ENCODE measurements at places on chromosomes 2 and 18.

DNA sequence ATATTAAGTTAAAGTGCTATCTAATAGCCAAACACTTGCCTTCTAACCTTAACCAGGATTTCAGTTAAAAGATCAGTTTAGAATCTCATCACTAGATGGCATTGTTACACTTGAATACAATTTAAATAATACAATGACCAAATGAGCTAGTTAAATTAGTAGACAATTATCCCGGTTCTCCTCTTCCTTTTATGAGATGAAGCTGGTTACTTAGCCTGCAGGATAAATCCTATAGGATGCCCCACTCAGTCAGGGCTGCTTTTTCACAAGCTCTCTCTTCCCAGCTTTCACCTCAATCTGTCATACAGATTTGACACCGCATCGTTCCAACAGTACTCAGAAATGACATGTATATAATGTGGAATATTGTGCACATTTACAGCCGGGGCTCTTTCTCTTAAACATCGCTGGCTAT is 678.8 kb downstream of the KCNJ3 start:
- peak; percentile 50 for DNase-seq

DNA sequence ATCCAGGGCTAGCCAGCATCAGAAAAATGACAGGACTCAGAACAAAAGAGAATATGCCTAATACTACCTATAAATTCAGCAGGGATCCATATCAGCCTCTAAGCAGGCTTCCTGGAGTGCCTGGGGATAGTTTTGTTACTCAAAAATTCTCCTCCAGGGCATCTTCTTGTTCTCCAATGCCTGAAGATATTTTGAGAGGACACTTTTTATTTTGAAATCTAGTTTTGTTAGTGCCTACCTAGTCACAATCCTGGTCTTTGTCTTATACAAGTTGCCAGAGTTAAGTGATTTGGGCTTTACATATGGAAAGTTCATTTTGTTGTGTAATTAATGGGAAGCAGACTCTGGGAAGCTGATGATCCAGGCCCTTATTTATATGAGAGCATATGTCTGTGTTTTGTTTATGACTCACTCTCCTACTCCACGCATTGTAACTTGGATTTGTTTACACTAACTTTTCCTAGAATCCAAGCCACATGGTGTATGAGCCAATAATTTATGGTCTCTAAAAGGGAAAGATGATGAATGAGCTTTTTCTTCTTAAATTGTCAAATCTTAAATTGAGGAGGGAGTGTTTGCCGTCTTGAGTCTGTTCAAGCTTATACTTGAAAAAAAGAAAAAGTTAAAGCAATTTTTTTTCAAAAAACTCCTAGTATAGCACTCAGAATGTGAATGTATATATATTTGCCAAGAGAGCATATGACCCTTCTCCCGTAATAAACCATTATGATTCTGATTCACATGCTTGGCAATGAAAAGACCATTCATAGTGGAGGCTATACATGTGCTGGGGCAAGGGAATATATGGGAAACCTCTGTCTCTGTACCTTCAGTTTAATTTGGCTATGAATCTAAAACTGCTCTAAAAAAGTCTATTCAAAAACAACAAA is 370.3 kb downstream of the SETBP1 start:
- peak; percentile 97 for DNase-seq

DNA sequence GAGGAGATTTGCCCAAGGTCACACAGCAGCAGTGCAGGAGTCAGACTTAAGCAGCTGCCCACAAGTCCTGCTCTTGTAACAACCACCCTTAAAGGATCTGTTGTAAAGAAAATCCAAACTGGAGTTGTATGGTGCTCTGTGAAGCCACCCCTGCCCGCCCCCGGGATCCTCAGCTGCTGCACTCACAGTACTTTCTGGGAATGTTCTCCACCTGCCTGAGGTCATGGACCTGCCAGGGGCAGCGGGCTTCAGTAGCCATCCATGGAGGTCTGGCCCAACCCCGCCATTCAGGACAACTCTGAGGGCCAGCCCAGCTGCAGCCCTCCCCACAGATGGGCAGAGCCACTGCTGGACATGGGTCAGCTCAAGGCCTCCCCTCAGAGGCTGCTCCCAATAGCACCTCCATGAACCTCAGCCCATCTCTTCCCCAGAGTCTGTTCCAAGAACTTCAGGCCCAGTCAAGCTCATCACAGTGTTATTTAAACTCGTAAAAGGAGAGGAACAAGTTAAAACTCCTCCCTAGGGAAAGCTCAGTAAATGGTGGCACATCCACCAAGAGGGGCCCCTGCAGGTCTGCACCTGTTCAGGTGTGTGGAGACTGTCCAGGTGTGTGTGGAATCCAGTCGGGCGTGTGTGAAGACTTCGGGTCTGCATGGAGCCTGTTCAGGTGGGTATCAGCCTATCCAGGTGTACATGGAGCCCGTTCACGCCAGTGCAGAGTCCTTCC is 39.4 kb upstream of the GPC1 start:
- DNase-seq: no peak

DNA sequence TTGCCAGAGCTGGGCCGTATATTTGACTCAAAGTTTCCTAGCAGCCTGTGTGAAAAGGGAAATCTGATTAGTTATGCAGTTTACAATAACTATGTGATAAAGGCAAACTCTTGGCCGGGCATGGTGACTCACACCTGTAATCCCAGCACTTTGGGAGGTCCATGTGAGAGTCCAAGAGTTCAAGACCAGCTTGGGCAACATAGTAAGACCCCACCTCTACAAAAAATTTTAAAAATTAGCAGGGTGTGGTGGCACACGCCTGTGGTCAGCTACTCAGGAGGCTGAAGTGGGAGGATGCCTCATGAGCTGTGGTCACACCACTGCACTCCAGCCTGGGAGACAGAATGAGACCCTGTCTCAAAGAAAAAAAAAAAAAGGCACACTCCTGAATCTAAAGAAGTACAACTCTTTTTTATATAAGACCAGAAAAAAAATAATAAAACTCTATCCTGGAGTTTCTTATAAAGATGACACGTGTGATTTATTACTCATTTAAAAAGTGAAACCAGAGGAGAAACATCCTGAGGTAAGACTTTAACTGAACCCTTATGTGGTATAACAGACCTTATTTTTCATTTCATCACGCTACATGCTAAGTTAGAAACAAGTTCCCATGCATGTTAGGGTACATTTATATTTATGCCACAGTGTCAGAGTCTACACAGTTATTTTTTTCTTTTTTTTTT is 32.6 kb upstream of the KCMF1 start:
- peak; percentile 38 for DNase-seq

DNA sequence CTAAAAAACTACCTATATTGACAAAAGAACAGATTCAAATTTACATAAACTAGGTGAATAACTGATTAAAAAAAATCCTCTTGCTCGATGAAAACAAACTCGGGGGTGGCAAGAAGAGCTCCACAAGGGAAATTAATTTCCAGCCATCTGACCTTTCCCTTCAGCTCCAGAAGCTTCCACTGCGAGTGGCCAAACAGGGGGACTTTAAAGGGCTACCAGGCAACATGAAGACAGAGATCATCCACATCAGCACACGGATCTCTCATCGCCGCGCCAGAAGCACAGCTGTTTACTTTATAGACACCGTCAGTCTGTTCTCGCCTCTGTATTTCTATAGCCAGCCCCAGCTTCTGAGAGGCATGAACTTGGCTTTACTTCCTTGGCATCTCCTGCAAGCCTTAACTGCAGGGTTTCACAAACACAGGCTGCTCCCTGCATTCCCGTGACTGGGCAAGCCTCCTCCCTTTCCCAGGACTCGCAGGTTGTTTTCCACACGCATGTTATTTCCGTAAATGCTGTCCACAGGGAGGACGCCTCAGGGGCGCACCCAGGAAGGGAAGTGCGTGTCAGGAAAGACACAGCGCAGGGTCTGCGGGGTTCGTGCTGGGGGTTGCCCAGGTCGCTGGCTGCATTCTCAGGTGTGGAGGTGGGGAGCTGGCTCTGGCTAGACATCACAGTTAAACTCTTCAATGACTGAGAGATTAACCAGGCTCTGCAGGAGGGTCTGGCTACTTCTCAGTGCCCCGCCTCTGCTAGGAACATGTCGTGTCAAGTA is 85.0 kb downstream of the USP40 start:
- no peak for DNase-seq

DNA sequence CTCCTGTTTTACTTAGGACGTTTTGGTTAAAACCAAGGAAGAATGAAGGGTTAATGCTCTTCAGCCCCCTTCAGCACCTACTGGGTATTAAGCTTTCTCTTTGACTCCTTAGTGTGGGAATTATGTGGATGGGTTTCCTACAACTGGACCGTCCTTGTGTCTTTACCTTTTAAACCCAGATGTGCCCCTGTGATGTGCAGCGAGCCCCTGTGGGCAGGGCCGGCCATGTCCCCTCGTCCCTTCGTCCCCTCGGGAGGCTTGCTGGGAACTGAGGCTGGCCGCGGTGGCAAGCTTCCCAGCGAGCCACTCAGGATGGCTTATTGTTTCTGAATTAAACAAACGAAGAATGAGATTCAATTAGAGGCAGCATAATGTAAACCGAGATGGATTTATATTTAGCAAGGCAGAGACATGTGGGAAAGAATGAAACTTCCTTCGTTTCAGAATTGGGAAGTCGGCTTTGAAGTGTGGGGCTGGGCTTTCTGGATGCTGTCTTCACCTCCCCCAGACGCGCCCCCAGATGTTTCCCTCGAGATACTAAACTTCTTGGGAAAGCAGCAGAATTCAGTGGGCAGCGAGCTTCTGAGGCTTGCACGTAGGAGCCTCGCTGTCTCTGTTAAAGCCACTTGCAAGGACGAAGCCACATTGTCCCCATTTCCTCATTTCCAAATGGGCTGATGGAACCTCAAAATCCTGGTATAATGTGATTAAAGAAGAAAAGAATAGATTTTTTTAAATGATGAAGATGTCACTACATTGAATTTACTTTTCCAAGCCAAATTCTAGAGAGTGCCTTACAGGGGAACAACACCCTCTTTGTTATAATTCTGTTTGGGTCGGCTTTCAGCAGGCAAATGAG is 146.0 kb downstream of the VAPA start:
- no peak for DNase-seq

GRCh38 chr2:204871231-204871953 is 326.1 kb downstream of the PARD3B start:
- DNase-seq: peak; percentile 61

GRCh38 chr2:190060626-190061025 is 1.9 kb downstream of the MSTN start:
- no peak for DNase-seq

- DNase-seq: no peak
Measured at GRCh38 chr2:70161069-70161534, 29.7 kb downstream of the C2orf42 start.

- DNase-seq: no peak
Measured at GRCh38 chr2:3142210-3142609, 235.4 kb downstream of the EIPR1 start.

DNA sequence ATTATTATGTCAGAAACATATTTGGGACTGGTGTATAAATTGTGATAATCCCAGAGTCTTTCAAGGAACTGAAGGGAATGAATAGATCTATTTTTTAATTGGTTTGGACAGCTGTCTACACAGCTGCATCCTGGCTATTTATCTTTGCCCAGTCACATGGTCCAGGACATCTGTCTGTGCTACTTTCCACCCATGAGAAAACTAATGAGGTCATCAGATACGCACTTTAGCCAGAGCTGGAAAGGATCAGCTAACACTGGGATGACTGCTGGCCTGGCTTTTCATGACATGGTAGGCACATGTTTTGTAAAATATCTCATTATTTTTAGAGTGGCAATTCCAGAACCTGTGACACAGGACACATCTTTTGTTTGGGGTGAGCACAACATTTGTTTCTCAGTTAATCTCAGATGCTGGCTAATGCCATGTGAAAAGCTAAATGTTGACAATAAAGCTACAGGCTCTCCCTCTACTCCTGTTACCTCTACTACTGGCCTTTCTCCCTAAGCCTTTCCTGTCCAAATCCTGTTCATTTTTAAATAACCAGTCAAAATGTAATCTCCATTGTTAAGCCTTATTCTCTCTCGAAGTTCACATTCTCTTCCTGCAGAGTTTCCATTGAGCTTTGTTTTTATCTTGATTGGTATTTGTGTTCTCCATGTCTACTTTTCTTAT is 500.7 kb downstream of the RIT2 start:
- peak; percentile 4 for DNase-seq

DNA sequence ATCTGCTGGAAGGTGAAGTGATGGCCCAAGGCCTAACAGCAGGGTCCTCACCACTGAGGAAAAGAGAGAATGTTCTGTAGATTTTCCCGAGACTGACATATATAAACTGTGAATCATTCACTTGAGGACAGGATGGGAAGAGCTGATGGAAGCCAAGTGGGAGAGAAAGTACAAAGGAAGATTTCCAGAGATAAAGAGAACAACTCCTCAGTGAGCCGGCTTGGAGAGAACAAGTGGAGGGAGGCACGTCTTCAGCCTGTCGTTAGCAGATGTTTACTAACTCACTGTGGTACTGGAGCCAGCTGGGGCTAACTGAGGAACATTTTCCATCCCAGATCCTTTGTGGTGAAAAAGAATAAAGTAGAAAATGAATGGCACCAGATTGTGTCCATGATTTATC is 552.9 kb upstream of the TNP1 start:
- DNase-seq: peak; percentile 56

DNA sequence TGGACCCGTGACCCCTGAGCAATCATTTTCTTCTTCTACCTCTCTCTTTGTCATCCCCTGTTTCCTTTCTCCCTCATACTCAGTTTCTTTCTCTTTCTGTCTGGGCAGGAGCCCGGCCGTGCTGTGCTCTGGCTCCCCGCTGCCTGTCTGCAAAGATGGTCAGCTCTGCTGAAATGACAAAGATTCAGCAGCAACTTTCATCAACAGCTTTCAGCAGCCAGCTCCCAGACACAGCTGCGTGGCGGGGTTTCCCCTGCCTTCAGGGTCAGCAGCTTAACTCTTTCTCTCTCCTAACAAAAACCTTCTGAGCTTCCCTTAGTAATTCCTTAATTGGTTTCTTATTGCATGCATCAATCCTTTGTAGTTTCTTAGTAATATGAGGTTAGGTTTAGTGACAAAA is 1234.4 kb downstream of the CNTNAP5 start:
- no peak for DNase-seq
